CD4-positive, CD25-positive, alpha-beta regulatory T cell (primary cell): ENCODE measurements at places on chromosomes 1 and 21. TPM values are rescaled to one million over a fixed set of nuclear protein-coding genes. Genes with fewer than 3 reads are reported as not detected.
A peak's percentile ranks its signal among the peaks of the same experiment; 100 is the strongest.

GRCh38 chr1:5954964-5955363 is 37.3 kb downstream of the NPHP4 start:
- DNase-seq: peak; percentile 28

DNA sequence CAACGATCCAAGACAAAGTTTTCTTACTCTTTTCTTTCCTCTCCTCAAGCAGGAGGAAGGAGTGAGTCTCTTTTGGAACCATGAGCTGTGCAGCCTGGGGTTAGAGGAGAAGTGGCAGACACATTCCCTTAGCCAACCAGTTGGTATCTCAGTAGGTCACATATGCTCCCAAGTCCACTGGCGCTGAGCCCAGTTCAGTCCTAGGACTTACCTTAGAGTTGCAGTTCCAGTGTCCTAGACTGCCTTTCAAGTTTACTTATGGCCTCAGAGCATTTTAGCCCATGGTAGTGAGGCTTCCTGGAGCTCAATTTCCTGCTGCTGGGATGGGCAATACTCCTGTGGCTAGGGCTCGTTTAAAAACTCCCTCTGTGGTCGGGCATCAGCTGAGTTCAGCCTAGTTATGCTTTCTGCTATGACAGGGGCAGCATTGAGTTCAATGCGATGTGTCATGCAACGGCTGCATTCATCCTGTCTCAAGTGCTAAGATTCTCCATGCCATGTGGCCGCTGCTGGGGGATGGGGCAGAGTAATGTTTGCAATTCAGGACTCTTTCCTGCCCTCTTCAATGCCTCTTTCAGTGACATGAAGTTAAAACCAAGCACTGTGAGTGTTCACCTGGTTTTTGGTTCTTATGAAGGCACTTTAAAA is 103.8 kb downstream of the LRRC7 start:
- DNase-seq: no peak

SLC44A3 gene
- not detected for total RNA-seq

DNAJC28 gene
- total RNA-seq: 0.17 TPM

DNA sequence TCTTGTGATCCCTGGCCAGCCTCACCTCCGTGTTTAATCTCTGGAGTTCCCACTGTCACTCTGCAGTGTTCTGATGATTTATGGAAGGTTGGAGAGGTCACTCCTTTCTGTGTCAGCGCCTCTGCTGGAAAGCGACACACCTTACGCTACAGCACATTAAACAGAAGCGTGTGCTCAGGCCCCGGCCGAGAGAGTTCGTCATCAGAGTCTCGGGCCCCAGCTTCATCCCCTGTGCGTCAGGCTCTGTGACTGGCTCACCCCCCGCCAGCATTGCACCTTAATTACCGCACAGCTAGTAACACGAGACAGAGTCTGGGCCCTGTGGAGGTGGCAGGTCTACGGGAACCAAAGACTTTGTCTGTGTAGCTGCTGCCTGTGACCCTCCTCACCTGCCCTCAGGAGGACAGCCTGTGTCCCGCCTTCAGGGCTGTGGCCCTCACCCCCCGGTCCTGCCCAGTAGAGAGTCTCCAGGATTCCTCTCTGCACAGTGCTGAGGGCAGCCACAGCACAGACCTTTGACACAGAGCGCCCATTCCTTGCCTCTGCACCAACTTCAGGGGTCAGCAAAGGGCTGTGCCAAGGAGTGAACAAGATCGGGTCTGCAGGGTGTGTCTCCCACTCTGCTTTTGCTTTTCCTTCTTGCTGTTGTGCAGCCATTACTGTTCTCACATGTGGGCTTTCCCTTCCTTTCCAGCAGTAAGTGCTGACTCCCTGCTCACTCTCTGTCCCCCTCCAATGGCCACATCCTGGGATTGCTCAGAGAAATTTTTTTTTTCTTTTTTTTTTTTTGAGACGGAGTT is 157.6 kb downstream of the PGBD5 start:
- DNase-seq: no peak

- DNase-seq: no peak
Measured at GRCh38 chr1:236748268-236748870, 46.7 kb upstream of the MTR start.

- DNase-seq: no peak
Measured at GRCh38 chr1:18731591-18732235, 101.1 kb downstream of the PAX7 start.

PLPPR4 gene
- total RNA-seq: not detected

KDM5B gene
- total RNA-seq: 77.7 TPM

PRELP gene
- total RNA-seq: not detected

MATN1 gene
- total RNA-seq: 1.9 TPM

GRCh38 chr1:206563367-206564207 is 48.7 kb downstream of the EIF2D start:
- DNase-seq: no peak

GRCh38 chr1:245578308-245578707 is 423.5 kb downstream of the KIF26B start:
- no peak for DNase-seq

DNA sequence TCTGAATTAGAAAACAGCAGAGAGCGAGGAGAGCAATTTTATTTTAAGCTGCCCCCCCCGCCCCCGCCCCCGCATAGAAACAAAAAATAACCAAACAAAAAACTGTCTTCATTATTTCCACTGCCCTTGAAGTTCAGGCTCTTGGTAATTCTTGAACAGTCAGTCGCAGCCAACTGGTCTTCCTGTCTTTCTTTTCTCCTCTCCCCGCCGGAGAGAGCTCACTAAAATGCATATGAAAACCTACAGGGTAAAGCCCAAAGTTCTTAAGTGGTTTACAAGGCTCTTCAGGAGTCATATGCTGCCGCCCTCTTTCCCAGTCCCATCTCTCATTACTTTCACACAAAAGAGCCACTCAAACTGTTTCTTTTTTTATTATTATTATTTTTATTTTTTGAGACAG is 1.1 kb upstream of the ANKRD35 start:
- no peak for DNase-seq

DNA sequence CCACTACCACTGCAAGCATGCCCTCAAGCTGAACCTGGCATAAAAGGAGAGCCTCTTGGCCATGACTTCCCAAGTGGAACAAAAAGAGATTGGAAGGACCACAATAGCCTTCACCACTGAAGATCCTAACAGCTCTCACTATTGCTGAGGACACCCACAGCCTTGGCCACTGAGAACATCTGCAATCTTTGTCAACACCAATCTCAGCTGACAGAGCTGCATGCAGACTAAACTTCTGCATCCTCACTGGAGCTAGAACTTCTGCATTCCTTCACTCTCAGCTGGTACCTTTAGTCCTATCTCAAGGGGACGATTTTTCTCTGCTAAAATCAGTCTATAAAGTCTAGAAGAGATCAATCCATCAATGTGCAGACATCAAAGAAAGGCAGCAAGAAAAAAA is 8.3 kb upstream of the FCRL2 start:
- DNase-seq: no peak

GRCh38 chr1:226470921-226471866 is 63.3 kb upstream of the PARP1 start:
- DNase-seq: no peak

DNA sequence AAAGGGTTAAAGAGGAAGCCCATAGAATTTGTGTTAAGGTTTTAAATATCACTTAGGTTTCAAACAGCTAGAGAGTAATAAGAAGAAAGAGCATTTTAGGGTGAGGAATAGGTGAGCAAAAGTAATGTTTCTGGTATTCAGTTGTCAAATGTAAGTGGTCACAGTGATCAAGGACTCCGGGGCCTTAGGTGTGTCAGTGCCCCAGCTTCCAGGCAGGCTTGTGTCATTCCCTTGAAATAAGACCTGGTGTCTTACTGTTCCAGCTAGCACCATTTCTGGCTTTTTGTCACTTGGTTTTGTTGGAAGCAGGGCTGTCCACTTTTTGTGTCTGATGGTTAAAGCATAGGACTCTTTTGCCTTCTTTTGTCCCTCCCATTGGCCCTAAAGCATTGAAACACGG is 69.6 kb downstream of the DYRK1A start:
- DNase-seq: no peak

GRCh38 chr1:16038620-16038912 is 5.0 kb upstream of the CLCNKB start:
- no peak for DNase-seq

DNA sequence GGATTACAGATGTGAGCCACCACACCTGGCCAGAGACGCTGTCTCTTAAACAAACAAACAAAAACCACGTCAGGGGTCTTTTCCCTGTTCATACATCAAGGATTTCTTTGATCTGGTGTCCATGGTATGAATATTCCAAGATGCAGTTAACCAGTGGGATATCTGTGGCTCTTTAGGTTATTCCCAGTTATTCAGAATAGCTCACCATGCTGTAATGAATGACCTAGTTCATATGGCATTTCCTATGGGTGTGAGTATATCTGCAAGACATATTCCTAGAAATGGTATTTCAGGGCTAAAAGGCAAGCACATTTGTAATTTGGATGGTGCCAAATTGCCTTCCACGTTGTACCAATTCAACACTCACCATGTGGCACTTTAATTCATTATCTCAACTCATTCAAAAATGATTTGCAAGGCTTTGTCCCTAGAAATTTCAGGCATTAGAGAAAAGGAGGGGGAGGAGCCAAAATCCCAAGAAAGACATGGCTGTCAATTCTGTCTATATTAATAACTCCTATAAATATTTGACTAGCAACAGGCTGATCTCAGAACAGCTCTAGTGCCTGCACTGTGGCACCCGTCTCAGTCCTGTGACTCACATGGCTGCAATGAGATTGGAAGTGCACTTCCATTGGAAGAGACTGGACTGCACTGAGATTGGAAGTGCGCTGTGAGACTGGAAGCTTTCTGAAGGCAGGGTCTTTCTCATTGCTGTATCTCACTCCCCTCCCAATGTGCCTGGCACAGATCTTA is 6.0 kb upstream of the STMN1 start:
- DNase-seq: no peak

XCL1 gene
- total RNA-seq: not detected

GRCh38 chr21:28132713-28133112 is 860.0 kb downstream of the LTN1 start:
- no peak for DNase-seq

GRCh38 chr21:42030311-42030710 is 20.2 kb upstream of the ZBTB21 start:
- DNase-seq: no peak

FGGY gene
- total RNA-seq: 7.7 TPM

RGS7 gene
- total RNA-seq: not detected

APOBEC4 gene
- total RNA-seq: not detected

GRCh38 chr1:205350691-205351141 is 6.0 kb downstream of the KLHDC8A start:
- DNase-seq: no peak

- peak; percentile 13 for DNase-seq
Measured at GRCh38 chr21:41610042-41610839, 102.3 kb upstream of the TMPRSS2 start.

DNA sequence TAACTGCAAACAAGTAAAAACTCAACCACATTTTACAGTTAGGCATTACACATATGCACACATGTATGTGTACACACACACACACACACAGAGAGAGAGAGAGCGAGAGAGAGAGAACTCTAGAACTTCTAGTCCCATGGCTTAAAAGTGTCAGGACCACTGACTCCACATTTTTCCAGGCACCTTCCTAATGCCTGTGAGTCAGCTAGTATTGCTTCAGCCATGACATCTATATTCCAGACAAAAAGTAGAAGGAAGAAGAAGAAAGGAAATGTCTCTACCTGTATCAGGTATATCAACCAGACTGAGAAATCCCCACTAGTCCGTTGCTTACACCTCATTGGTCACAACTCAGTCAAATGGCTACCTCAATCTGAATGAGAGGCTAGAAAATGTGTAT is 31.9 kb upstream of the TACSTD2 start:
- DNase-seq: no peak

- no peak for DNase-seq
Measured at GRCh38 chr1:24161270-24161669, 18.3 kb upstream of the IL22RA1 start.

DNA sequence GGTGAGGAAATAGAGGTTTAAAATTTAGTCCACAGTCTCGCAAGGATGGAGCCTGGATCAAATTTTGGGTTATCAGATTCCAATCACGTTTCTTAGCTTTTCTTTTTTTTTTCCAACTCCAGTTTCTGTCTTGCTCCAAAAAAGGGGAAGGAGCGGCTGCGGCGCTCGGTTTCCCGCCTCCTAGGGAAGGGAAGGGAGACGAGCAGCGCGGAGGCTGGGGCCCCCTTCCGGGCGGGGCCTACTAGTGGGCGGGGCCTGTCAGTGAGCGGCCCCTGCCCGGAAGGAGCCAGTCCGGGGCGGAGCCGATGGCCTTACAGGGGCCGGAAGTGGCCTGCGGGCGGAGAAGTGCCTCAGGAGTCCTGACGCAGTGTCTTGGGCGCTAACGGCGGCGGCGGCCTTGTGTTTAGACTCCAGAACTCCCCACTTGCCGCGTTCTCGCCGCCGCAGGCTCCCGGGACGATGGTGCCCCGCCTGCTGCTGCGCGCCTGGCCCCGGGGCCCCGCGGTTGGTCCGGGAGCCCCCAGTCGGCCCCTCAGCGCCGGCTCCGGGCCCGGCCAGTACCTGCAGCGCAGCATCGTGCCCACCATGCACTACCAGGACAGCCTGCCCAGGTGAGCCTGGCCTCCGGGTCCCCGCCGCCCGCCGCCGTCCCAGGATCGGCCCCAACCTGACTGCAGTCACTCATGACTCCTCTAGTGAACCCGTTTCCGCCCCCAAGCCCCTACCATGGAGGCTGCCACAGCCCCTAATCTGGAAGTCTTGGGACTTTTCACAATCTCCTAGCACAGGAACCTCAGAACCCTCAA is at the start of gene CPT2:
Gene CPT2 (plus strand): TSS at position 340 of the 806 bp plus-strand sequence. CDS start 120 bp downstream, at position 460.
- peak; percentile 96 for DNase-seq

DNA sequence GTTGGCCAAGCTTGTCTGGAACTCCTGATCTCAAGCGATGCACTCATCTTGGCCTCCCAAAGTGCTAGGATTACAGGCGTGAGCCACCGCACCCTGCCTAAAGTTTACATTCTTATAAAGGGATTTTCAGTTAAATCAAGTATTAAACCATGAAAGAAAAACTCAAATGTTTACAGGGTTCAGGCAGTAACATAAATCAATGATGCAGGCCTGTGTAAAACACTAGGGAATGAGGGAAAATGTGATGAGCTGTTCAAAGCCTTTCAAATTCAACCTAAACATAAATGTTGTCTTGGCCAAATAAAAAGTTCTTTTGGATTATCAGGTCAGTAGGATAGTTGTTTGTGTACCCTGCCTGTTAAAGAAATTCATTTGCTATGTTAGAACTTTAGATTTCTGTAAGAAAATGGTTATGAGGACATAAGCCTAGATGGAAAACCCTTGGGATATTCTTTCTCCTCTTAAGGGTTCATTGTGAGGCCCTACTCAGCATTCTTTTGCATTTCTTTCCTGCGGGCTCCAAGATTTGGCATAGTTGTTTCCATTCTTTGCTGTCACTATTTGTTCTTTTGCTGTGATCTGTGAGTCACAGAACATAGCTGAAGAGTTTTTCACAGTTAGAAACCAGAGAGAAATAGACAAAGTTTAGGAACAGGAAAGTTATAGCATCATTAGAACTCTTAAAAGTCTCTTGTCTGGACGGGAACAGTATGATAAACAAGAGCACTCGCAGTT is 8.9 kb upstream of the ZRANB2 start:
- no peak for DNase-seq

SYTL1 gene
- total RNA-seq: 191 TPM

CHI3L1 gene
- not detected for total RNA-seq

HSF2BP gene
- 0.35 TPM for total RNA-seq

KCNE1 gene
- 0.49 TPM for total RNA-seq

- peak; percentile 29 for DNase-seq
Measured at GRCh38 chr1:47175227-47175934, 14.5 kb downstream of the PDZK1IP1 start.
